ENCODE measurements at places on chromosomes 1 and 21.

DNA sequence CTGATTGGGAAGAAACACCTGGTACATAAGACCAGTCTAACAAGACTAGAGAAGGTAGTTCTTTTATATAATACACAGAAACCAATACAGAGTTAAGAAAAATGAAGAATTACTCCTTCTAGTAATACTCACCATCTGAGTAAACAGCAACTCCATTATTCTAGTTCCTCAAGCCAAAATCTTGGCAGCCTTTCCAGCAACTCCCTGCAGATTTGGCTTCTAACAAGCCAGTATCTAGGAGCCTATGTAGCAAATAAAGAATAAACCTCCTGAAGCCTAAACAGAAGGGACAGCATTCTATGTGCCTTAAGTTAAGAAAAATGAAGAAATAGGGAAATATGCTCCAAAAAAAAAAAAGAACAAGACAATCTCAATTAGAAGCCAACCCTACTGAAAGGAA, 24.5 kb downstream of the ERO1B start:
- no peak for DNase-seq

DNA sequence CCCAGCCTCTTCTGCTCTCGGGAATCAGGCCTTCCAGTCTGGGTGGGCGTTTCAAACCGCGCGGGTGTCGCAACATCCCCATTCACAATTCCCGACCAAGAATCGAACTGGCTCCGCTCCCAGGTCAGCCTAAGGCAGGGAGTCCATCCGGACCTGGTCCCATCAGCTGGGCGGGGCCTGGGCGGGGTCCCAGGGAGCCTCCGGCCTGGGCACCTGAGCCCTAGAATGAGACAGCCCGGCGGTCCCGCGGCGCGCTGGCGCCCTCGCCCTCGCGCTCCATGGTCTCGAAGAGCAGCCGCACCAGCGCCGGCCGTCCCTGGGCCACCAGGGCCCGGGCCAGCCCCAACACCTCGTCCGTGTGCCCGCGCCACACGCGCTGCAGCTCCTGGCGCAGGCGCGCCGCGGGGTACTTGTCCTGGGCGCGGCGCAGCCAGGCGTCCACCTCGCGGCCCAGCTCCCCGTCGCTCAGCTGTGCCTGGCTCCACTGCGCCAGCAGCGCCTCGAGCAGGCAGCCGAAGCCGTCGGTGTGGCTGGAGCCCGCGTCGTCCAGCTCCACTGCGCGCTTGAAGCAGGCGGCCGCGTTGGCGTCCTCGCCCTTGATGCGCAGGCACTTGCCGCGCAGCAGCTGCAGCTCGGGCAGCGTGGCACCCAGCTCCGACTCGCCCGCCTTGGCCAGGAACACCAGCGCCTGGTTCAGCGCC, 16.9 kb upstream of the PARS2 start:
- DNase-seq, result no peak

DNA sequence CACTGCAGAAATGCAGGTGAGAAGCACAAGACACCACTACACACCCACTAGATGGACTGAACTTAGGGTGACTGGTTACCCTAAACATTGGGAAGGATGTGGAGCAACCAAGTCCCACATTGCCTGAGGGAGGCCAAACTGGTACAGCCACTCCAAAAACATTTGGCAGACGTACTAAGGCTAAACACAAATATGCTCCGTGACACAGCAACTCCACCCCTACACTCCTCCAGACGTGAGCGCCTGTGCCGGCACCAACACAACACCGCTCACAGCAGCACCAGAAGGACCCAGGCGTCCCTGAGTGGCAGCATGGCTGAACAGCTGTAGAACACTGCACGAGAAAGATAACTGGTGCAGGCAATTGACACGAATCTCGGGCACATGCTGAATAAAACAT, 14.7 kb downstream of the PTTG1IP start:
- DNase-seq, result no peak

DNA sequence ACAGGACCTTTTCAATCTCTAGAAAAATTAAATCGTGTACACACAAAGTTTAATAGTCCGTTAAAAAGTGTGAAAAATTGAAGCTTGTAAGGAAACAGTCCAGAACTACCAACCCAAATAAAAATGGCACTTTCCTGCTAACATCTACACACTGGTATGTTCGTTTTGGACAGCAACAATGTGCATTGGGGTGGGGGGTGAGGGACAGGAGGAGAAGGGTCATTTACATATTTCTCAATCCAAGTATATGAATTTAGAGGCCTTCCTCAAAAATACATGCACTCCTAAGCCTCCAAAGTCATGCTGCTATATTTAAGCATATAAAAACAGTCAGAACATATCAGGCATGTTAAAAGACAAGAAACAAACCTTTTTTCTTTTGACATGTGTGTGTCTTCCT, 2.5 kb downstream of the PPP1R15B start:
- no peak for DNase-seq

GRCh38 chr1:182699393-182700350, 15.3 kb upstream of the RGS8 start:
- DNase-seq, result no peak

DNA sequence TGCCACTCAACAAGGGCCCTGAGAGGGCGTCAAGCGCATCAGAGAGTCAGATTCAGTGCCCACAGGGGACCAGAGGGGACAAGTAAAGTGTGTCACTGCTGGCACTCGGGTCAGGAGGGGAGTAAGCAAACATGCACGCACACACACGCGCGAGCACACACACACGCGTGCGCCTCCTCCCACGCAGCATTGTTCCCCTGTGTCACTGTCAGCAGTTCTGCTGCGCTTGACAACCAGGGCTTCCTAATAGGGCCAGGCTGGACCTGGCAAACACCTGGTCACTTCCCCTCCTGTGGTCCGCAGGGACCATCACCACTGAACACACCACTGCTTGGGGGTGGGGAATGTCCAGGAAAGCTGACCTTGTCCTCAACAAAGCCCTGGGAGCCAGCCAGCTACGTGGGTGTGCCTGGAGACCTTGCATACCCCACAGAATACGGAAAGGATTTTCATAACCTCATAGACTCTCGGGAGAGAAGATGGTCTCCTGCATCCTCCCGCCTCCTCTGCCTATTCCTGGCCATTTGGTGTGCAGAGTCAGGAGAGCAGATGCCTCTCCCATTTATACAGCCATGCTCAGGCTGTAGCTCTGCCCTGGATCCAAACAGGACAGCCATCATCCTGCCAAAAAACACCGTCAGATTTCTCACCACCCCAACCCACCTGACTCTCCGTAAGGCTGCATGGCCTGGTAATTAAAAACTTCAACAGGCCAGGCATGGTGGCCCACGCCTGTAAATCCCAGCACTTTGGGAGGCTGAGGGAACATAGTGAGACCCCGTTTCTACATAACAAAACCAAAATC, 73.2 kb downstream of the SSBP3 start:
- DNase-seq, result no peak

DNA sequence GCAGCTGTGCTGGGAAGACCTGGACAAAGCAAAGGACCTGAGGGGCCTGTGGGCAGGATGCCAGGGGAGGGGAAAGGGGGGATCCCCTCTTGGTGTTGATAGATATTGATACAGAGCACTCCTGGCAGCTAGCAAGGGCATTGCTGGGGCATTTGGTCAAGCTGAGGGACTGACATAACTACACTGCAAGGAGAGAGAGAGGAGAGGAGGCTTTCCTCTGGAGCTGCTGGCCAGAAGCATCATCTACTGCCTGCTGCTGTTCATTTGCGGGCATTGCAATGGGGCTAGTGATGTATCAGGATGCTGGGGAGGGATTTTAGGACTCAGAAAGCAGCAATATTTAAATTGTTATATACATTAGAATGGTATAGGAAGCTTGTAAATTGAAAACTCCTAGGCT, 142.0 kb downstream of the ZNF648 start:
- no peak for DNase-seq

- no peak for DNase-seq
Observed at GRCh38 chr21:45035477-45035848, 38.9 kb upstream of the ADARB1 start.

DNA sequence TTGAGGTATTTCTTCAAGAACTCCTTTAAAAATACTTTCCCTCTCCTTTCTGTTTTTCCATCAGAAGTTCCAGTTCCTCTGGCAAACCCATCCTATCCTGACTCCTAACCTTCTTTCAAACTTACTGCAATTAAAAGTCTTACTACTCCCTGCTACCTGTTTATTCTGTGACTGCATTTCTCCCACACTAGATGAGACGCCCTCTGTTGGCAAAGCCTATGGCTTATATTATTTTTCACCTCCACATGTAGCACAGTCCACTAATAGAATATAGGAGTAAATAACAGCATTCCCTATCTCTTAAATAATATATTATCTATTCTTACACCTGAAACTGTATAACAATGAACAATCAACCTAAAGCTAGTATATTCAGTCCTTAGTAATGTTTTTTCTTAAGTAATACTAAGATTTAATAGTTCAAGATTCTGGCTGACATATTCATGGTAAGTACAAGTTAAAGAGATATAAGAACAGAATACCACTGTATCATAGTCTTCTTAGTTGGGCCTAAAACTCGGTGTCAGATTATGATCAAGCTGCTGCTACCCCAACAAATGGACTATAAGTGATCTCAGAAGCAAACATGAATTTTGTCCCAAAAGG, 54.8 kb downstream of the RAB3GAP2 start:
- DNase-seq, result peak; percentile 17

- DNase-seq, result no peak
Observed at GRCh38 chr21:44513389-44514217, 26.4 kb downstream of the KRTAP10-1 start.

DNA sequence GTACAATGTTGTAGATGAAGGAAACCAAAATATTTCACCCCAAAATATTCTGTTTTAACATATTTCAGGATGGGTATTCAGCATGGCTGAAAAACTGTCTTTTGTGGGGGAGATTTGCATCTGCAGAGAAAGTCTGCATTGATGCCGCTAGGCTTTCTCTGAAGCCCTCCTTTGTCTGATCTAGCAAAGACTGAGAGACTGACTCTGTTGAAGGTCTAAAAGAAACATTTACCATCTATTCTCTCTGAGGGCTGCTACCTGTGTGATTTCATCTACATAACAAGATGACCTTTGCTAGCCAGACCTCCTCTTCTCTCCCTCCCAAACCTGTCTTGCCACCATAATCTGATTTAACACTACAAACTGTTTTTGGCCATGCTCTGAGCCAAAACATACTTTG, 12.4 kb upstream of the MT1HL1 start:
- no peak for DNase-seq

- DNase-seq, result peak; percentile 60
Observed at GRCh38 chr1:95023399-95024043, 49.2 kb downstream of the ALG14 start.

- peak; percentile 18 for DNase-seq
Observed at GRCh38 chr21:14403681-14404318, 20.9 kb upstream of the HSPA13 start.

- no peak for DNase-seq
Observed at GRCh38 chr21:33855190-33855589, 60.4 kb downstream of the ATP5PO start.

- no peak for DNase-seq
Observed at GRCh38 chr1:159030877-159031447, 21.3 kb downstream of the IFI16 start.

- no peak for DNase-seq
Observed at GRCh38 chr1:178579562-178579961, 66.7 kb downstream of the TEX35 start.

- no peak for DNase-seq
Observed at GRCh38 chr1:37544530-37544929, 9.6 kb downstream of the SNIP1 start.

GRCh38 chr1:163056831-163057230, 12.3 kb upstream of the RGS4 start:
- DNase-seq, result no peak

DNA sequence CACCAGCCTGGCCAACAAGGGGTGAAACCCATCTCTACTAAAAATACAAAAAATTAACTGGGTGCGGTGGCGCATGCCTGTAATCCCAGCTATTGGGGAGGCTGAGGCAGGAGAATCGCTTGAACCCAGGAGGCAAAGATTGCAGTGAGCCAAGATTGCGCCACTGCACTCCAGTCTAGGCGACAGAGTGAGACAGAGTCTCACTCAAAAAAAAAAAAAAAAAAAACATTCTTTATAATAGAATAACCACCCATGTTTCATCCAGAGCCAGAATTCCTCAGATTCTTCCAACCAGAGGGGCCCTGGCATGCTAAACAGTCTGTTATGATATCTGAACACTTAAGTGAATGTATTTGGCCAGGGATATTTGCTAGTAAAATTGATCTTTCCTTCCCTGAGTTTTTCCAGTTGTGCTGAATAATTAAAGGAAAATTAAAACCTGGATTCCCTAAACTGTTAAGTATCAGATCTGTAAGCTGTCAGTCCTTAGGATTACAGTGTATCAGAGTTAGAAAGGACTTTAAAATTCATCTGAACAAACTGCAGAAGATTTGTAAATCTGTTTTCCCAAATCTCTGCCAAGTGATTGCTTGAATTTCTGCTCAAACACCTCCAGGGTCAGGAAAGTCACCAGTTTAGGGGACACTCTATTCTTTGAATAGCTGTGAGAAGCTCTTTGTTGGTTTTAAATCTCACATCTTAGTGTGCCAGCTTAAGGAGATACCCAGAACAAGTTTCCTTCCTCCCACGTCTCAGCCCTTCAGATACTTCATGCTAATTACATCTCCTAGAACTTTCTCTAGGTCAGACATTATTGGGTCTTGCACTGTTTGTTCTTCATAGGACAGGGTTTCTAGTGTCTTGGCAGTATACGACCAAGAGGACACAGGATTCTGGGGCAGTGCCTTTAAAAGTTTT, 84.6 kb upstream of the BMP8A start:
- no peak for DNase-seq
